Epithelial cell of proximal tubule (primary cell): ENCODE measurements at places on chromosomes 11 and 22. TPM values are rescaled to one million over a fixed set of nuclear protein-coding genes. Genes with fewer than 3 reads are reported as not detected.

GRIK4 gene
- total RNA-seq = 0.06 and 0.07 TPM in 2 replicates

PATE4 gene
- not detected in 2 replicates for total RNA-seq

GRCh38 chr11:1219834-1220815 lies 2.7 kb upstream of the MUC5B start:
- DNase-seq = no peak

- no peak for DNase-seq
Measured at GRCh38 chr11:29125606-29126005, 891.2 kb downstream of the KCNA4 start.

- no peak for DNase-seq
Measured at GRCh38 chr11:126415128-126415527, 59.6 kb downstream of the ST3GAL4 start.

- no peak for DNase-seq
Measured at GRCh38 chr11:47352556-47352955, at the start of gene MYBPC3. Gene MYBPC3, minus strand, starts transcription at chr11:47352702. Its CDS starts 55 bp downstream, at chr11:47352647.

DNA sequence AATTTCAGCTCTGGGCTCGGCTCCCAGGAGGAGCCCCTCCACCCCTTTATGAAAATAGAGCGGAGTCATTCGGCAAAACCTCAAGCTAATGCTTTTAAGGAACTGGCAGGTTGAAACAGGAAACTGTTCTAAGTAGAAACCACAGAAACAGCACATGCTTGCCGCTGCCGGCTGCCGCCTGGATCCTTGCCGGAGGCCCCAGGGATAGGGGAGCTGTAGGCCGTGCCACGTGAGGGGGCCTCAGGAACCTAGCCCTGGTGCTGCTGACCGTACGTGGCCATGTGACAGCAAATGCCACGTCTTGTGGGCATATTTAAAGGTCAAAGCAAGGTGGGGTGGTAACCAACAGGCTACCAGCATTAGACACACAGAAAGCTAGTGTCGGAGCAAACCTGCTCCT lies 77.9 kb upstream of the TIMP3 start:
- DNase-seq = no peak

DNA sequence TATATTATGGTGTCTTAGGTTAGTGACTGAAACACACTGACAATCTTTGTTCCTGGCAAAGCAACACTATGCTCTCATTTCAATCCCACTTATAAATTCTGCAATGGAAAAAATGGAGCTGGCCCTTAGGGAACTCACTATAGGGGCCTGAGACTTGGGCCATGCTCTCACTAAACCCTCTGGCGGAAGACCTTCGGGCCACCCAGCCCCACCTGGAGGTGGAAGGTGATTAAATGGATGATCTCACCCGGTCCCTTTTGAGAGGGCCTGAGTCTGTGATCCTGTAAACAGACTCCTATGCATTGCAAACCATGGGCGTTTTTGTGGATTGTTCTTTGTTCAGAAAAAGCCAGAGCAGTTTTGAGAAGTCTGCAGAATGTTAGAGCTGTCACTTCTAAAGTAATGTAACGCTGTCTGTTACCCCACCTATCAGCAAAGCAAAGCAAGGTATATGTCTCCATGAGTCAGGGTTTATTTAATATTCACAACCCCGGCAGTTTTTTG lies 17.0 kb upstream of the CDON start:
- no peak for DNase-seq
